ENCODE measurements at places on chromosomes 6 and 20.

DNA sequence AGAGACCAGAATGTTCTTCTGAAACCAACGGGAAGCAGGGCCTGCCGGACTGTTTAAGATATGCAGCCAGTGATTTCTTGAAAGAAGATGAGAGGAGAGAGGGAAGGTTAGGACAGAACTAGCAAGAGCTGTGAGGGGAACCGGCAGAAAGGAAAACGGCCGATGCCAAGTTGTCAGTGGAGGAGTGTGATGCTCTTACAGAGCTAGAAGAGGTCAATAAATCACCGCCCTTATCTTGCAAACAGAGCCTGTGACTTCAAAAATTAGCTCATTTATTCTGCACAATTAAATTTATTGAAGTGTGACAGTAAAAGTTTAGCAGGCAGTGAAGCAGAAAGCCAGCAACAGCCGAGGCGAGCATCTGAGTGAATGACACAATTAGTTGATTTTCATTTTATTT, 509.5 kb upstream of the ID4 start:
- no peak for DNase-seq

GRCh38 chr6:44269178-44269920, 901 bp upstream of the TMEM151B start:
- DNase-seq: peak; percentile 58

GRCh38 chr6:55812509-55812908, 62.9 kb downstream of the BMP5 start:
- DNase-seq: no peak

DNA sequence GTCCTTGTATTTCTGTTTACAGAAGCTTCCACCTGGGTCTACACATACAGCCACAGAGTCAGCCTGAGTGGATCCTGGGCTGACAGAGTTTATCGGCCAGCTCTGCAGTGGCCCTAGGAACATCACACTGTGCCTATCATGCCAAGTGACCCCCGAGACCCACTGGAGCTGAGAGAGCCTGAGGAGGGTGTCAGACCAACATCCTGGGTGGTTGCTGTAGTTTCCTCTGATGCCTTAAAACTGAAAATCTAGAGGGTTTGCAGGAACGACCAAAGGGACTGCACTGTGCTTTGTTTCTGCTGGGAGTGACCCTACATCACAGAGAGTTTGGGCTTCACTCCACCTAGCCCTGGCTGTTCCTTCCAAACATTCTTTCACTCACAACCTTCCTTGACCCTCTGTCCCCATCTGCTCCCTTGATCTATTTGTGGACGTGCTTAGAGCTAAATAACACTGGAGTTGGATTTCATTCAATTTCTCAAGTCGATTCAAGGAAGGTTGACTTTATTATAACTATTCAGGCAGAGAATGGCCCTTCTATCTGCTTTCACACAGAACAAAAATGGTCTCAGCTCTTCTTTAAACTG, 18.1 kb downstream of the MYLK4 start:
- DNase-seq: no peak

DNA sequence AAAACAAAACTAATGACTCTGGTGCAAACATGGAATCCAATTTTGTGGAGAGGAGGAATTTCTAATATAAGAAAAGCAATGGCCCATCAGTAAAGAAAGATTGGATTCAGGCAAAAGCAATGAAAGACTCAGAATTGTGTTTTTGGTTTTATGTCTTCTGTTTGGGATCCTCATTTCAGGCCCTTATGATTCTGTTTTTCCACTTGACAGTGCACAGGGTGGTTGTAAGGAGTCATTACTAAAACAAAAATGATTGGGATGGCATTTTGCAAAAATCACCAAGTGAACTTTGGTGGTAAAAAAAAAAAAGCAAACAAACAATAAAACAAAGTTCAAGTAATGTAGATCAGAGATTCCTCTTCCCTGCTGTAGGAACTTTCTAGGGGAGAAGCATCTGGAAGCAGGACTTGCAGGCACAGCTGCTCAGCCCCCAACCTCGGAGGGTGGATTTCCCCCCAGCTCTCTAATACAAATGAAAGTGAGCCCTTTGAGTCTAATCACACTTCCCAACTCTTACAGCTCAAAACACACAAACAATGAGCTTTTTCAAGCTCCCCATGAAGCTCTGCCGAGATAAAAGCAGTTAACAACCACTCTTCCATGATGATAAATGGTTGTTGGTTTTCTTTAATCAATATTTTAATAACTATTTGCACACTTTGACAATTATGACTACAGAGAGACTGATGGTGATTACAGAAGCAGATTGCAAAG, 177.7 kb downstream of the ZDHHC14 start:
- no peak for DNase-seq

- DNase-seq: peak; percentile 65
Observed at GRCh38 chr20:60057866-60058807, 99.9 kb downstream of the CDH26 start.

DNA sequence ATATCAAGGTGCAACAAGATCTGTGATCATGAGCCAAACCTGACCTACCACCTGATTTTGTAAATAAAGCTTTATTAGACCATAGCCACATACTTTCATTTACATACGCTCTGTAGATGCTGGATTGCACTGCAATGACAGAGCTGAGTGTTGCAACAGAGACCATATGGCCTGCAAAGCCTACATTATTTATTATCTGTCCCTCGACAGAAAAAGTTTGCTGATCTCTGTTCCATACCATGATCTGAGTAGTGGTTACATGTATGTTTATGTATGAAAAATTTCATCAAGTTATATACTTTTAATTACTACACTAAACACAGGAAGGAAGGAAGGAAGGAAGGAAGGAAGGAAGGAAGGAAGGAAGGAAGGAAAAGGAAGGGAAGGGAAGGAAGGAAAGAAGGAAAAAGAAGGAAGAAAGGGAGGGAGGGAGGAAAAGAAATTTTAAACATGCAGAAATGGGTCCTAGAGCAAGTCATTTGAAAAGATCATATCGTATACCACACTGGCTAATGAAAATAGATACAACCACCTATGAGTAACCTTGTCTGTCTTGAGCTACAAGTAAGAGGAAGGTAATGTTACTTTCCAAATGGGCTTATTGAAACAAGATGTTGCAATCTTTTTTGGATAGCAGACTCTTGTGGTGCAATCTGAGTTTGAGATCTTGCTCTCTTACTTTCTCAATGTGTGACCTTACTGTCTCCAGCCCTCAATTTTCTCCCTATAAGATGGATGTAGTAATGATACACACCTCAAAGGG, 441.0 kb downstream of the KIF16B start:
- no peak for DNase-seq

- DNase-seq: no peak
Observed at GRCh38 chr20:7908905-7909304, 31.4 kb downstream of the HAO1 start.

DNA sequence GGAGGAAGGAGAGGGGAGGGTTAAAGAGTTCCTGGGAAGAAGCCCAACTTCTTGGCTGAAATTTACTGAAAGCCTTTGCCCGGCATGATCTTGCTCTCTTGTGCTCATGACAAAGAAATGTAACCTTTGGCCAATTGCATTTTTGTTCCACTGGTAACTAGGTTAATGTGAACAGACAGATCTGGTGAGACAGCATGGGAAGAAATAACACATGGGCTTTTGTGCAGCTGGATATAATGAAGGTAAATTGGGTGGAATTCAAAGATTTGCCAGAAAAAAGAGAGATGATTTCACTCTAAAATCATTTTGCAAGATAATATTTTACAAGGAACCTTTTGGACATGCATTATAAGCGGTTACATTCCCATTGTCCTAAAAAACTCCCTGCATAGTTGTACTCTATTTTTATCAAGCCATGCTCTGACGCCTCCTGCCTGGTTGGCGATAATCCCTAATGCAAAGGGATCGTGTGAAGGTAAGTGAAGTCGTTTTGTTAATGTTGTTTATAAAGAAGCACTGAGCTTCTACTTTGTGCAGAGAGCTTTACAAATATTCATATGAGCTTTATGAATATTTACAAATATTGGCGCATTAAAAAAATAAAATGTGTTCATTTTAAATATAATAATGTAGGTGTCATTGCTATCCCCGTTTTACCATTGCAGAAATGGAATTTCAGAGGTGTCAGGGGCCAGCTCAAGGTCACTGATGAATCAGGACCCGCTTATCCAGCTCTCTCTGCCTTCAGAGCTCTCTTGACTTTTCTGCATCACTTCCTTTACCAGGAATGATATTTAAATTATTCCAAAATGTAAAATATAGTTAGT, 161.3 kb upstream of the AGPAT4 start:
- no peak for DNase-seq

DNA sequence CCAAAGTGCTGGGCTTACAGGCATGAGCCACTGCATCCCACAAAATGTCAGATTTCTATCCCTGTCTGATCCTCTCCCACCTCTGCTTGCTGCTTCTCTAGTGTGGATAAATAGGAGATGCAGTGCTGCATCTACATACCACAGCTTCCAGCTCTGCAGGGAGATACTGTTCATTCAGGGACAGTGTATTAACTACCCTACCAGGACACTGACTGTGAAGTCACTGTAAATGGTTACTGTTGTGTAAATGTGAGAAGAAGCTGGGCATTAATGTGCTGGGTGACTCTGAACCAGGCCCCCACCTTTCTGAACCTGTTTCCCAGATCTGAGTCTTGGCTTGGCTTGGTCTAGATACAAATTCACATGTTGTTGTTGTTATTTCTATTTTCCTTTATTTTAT, 488.6 kb upstream of the SULF2 start:
- DNase-seq: no peak

DNA sequence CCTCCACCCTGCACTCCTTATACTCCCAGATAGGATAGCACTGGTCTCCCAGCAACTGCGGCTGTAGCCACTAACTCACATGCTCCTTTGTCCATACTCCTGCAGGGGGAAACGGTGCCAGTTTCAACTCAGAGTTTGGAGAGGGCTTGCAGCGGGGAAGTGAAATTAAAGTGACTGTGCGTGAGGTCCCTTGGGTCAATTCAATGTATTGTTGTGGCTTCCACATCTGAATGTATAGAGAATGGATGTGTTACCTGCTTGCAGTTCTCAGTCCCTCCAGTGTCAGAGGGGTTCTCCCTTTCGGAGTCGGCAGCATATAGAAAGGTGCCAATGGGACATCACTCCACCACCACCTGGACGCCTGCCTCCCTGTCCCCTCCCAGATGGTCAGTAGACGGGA, 93.6 kb upstream of the CNKSR3 start:
- DNase-seq: no peak

- no peak for DNase-seq
Observed at GRCh38 chr6:34057191-34057590, 88.7 kb downstream of the GRM4 start.

DNA sequence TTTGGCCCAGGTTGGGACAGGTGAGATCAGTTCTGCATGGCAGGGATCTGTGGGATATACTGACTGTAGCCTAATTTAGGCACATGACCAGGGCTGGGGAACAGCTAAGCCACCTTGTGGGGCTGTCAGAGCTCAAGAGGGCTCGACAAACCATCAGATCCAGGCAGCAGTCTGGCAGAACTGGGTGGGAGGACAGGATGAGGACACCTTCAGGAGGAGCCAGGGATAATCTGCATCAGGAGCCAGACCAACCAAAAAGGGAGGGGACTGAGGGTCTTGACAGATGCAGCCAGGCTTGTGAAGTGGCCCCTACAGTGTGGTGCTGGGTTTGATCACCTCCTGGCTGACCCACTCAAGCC, 123.4 kb downstream of the MAFB start:
- no peak for DNase-seq

DNA sequence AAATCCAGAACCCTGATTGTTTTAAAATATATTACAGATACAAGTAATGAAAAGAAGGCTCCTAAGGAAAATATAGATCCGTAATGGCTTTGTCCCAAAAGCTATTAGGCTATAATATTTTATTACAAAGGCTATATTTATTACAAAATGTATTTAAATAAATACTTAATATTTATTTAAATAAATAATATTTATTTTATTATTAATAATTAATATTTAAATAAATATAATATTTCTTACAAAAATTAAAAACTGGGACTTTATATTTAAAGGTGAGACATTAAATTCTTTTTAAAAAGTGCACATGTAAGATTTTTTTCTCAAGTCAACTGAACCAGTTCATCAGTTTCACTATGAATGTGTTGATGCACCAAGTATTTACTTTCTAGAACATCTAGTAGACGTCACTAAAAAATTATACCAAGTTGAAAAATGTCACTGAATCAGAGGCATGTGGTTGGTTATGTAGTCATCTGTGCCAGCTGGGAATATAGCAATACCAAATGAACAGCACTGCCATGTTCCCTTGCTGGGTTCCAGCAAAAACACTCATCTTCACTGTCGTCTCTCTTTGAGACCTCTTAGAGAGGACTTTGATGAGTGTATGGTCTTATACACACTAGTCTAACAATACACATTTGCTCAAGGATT, 278.9 kb downstream of the ESR1 start:
- DNase-seq: no peak

DNA sequence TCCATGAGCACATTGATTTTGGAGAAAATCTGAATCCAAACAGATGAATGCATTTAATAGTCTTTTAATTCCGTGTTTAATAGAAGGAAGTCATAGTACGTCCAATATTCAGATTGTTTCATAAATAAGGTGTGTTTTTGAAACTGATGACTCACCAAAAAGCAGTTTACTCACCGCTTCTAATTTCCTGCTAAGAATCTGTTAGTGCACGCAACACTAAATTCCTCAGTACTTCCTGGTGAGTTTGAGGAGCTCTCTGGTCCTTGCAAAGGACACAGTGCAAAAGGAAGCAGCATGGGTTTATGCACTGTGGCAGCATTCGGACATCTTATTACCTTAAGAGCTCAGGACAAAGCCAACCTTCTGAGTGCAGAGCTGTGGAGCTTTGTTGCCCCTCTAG, 2.3 kb upstream of the ADGRF1 start:
- DNase-seq: no peak

DNA sequence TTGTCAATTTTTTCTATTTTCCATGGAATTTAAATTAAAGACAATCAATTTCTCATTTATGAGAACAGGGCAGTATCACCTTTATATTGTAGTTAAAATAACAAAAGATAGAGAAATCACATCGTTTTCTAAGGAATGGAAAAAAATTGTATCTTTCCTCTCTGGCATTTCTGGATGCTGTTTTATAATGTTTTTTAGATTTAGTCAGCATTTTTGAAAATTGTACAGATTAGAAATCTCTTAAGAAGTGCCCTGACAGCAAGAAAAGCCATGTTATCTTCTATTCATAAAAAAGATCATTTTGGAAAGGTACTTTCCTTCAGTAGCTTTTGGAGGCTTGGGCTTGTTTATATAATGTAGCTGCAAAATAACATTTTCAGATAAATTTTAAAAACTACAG, 116.9 kb downstream of the PLG start:
- DNase-seq: no peak

GRCh38 chr6:102015431-102015830, 621.9 kb downstream of the GRIK2 start:
- DNase-seq: no peak

GRCh38 chr6:93785694-93786030, 366.3 kb upstream of the EPHA7 start:
- DNase-seq: no peak

DNA sequence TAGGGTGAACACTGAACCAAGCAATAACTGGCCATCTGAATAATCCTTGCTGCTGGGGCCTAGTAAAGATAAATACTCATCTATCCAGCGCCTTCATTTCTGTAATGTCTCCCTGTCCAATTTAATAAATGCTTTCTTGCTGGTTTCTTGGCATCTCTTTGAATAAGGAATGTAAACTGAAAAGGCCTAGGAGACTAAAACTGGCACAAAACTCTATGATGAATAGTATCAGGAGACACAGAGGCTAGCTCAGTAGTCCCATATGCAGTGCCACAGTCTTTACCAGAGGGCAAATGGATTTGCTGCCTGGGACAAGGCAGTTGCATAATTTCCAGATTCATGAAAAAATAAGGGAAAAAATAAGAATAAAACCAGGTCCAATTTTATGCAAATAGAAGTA, 324.4 kb downstream of the CENPW start:
- DNase-seq: no peak
